ENCODE measurements at places on chromosomes 3 and 15.
A peak's percentile ranks its signal among the peaks of the same experiment; 100 is the strongest.

DNA sequence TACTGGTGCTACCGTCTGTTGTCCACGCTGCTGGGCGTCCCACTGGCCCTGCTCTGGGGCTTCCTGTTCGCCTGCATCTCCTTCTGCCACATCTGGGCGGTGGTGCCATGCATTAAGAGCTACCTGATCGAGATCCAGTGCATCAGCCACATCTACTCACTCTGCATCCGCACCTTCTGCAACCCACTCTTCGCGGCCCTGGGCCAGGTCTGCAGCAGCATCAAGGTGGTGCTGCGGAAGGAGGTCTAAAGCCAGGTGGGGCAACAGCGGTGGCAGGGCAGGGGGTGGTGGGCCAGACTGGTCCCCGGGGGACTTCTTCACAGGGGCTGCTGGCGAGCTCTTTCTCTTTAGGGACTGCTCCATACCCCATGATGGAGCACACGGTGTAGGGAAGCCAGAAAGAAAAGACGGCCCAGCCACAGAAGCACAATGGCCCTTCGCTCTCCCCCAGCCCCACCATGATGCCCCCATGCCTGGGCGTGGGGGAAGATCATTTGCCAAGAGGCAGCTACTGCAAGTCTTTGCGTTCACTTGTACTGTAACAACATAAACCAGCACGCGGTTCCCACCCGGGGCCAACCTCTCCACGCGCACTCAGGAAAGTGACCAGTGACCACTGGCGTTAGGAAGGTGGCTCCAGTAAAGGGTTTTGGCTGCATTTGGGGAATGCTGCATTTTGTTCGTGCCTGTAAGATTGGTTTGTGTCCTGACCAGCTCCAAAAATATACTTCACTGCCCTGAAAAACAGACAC is 12.2 kb downstream of the CAV3 start:
- no peak for DNase-seq

DNA sequence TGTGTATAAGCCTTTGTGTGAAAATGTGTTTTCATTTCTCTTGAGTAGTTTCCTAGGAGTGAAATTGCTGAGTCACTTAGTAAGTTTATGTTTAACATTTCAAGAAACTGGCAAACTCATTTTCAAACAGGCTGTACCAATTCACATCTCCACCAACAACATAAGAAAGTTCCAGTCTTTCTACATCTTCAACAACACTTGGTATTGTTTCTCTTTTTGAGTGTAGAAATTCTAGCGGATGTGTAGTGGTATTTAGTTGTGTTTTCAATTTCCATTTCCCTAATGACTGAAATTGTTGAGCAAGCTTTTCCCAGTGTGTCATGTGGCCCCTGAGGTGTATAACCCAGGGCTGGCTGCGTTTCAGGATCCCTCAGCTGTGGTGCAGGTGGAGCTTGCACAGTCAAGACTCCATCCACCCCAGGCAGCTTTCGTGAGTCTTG is 258.5 kb downstream of the PDCD6IP start:
- DNase-seq: no peak

- no peak for DNase-seq
Observed at GRCh38 chr15:22827125-22827524, 11.3 kb upstream of the NIPA2 start.

DNA sequence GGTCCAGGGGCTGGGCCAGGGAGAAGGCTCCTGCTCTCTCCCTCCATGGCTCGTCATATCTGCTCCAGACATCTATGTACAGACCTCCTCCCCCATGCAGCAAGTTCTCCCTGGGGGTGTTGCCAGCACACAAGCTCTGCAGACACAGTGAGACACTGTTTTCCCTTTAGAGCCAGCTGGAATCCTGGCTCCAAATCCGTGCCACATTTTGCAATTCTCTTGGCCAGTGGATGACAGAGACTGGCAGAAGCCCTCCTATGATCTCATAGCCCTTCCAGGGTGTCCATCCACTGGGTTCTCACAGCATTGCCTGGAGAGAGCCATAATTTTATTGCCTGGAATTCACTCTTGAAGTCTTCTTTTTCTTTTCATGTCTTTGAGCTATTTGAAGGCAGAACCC is 203.9 kb downstream of the TLE3 start:
- DNase-seq: no peak

GRCh38 chr3:109187390-109187789 is 50.9 kb downstream of the C3orf85 start:
- no peak for DNase-seq

GRCh38 chr3:49349348-49350114 is 8.6 kb downstream of the GPX1 start:
- DNase-seq: peak; percentile 81

GRCh38 chr3:127786353-127787070 is 35.8 kb downstream of the MGLL start:
- DNase-seq: no peak

GRCh38 chr3:122612696-122613095 is 35.2 kb downstream of the PARP15 start:
- DNase-seq: no peak

DNA sequence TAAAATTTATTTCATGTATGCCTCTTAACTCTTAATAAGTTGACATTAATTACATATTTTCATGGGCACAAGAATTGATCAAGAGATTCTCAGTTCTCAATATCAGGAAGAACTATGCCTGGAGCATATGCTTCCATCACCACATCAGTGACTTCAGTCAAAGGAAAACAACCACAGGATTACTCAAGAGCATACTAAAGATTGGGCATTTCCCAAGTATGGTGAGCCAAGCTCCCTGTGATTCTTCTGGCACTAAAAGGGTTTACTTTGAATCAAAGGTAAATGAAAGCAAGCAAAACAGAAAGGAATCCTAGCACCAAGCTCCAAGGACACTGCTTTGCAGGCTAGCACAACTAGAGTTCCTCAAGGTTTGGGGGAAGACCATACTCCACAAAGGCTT is 44.6 kb downstream of the FMN1 start:
- no peak for DNase-seq

DNA sequence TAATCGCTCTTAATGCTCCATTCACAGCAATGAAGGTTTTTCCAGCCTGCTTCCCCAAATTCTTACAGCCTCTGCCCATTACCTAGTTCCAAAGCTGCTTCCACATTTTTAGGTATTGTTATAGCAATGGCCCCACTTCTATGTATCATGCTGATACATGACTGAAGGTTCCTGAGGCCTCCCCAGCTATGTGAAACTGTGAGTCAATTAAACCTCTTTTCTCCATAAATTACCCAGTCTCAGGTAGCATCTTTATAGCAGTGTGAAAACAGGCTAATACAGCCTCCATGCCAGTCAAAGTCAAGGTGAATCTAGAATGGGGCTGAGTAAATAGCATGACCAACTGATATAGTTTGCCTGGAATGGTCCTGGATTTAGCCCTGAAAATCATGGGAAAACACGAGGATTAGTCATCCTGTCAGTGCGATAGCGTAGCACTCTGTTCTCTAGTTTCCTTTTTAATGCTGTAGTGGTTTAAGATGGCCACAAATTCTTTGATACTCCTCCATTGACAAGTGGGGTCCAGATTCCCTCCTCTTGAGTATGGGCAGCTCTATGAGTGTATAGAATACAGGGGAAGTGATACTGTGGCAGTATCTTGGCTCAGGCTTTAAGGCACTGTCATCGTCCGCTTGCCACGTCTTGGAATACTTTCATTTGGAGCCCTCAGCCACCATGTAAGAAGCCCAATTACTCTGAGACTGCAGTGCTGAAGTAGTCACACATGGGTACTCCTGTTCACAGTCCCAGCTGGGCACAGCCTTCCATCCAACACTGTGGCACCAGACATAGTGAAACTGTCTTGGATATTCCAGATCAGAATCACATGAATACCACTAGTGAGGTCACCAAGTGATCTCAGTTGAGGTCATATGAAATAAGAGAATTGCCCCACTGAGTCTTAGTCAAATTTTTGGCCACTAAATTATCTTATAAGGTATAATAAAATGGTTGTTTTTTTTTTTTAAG is 94.0 kb upstream of the PLCL2 start:
- no peak for DNase-seq

- peak; percentile 19 for DNase-seq
Observed at GRCh38 chr3:32685543-32686185, 676 bp downstream of the CNOT10 start.

DNA sequence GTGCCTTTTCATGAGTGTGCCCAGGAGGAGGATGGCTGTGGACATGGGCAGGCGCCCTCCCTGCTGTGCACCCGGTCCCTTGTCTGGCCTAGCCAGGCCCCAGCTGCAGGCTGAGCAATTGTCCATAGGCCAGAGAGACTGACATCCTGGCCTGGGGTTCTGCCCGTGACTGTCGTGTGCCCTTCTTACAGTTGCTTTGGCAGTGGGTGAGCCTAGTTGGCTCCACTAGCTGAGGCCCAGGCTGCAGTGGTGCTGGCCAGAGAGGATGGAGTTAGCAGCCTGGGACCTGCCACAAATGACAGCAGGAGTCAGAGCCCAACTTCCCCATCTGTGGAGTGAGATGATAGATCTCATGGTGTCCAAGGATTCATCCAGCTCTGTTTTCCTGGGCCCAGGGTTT is 9.0 kb upstream of the CHRNB4 start:
- no peak for DNase-seq

DNA sequence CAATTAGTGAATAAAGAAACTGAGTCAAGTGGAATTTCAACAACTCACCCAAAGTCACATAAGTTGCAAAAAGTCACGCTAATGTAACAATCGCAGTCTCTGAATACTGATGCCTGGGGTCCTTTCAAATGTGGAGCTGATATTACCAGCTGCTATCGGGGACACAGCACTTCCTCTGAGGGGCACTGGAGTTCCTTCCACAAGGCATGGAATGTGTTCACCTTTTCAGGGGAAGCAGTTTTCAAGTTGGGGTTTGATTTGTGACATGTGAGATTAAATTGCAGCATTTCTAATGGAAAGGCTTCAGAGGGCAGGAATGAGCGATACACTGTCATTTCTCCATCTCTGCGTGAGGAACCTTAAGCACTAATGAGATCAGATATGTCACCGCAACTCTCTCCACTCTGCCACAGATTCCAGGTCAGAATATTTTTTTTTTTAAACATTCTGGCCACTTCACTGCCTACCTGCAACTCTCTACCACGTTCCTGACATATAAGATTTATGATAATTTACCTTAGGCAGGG is 807.2 kb upstream of the CFAP20DC start:
- no peak for DNase-seq

GRCh38 chr15:67096546-67097294 is 31.3 kb downstream of the SMAD3 start:
- no peak for DNase-seq

GRCh38 chr3:123789160-123789559 is 95.0 kb downstream of the MYLK start:
- DNase-seq: no peak

GRCh38 chr3:156761007-156761406 is 65.1 kb upstream of the LEKR1 start:
- no peak for DNase-seq

DNA sequence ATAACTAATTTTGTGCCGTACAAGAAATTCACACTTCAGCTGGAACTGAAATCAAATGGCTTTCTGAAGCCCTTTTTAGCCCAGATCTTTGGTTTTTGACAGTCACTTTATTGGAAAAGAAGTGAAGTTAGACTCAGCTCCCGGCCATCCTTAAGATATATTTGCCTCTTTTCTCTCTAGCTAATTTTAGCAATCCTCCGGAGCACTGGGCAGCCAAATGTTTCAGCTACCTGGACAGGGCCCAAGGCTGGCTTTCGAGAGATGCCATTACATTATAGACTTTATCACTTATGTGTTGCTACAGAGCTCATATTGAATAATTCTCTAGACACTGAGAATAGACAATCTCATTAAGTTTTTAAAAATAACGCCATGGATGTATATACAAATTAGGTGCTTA is 28.5 kb upstream of the RPL39L start:
- no peak for DNase-seq

GRCh38 chr15:48147358-48147757 is 26.6 kb downstream of the SLC24A5 start:
- no peak for DNase-seq

DNA sequence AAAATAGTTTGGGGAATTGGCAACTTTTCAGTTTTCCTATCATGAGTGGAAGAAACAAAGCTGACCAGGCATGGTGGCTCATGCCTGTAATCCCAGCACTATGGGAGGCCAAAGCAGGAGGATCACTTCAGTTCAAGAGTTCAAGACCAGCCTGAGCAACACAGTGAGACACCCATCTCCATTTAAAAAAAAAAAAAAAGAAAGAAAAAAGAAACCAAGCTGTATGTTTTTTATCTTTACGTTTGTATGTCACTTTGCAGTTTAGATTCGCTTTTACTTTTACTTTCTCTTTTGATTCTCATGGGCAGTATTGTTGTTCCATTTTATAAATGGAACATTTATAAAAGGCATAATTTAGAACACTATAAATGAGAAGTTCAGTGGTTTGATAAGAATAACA is 31.2 kb upstream of the TNIK start:
- DNase-seq: no peak

GRCh38 chr3:177279118-177279815 is 82.0 kb upstream of the TBL1XR1 start:
- no peak for DNase-seq

DNA sequence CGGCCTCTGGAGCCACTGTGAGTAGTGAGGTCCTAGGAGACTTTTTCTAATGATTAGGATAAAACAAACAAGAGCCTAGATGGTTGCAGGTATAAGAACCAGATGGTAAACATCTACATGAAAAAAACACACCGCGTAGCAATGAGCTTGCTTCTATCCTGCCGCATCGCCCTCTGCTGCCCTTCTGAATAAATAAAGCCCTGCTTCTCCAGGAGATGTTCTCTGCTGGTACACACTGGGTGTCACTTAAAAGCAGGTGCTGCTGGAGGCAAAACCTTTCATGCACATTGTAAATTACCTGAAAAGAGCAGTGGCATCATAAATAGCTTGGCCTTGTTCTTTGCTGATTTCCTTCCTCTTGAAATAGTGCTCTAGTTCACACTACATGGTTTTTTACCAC is 164.4 kb upstream of the TOPAZ1 start:
- no peak for DNase-seq

DNA sequence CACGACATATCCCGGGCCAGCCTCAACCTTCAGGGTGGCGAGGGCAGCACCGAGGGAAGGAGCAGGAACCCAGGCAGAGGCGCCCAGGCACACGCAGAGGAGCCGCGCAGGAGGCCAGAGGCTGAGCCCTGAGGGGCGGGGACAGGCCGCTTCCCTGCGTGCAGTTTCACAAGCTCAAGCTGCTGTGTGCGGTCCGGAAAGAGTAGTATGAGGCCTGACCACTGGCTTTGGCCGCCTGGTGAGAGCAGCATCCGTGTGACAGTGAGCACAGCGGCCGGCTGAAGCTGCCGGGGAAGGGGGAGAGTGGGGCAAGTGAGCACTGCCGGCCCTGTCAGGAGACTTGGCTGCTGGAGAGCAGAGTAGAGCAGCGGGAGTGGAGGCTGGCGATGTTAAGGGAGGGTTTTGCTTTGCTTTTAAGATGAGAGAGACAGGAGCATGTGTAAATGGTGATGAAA is 8.7 kb downstream of the ZDHHC19 start:
- DNase-seq: no peak

Data from hematopoietic multipotent progenitor cell treated with erythropoietin and hydrocortisone succinate and interleukin-3 and kit ligand, for 17 days (in vitro differentiated cells).